ENCODE measurements at places on chromosomes 1 and 21.
A peak's percentile ranks its signal among the peaks of the same experiment; 100 is the strongest.

GRCh38 chr1:27589841-27590426, 14.0 kb downstream of the AHDC1 start:
- DNase-seq = no peak

DNA sequence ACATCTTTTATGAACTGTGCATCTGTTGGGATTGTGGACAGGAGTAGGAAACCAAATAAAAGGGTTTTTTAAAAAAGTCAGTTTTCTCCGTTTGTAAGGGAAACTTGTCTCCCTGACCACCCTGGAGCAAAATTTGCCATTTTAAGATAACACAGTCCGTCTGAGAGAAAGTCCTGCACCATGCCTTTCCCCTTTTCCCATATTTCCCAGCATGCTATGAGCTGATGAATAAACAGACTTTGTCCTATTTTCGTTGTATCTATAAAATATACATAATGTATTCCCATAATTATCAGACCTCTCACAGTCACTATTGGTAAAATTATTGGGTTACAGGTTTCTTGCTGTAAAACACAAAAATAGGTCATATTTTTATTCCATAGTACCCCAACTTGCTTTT, 1.7 kb upstream of the AKT3 start:
- DNase-seq = no peak

DNA sequence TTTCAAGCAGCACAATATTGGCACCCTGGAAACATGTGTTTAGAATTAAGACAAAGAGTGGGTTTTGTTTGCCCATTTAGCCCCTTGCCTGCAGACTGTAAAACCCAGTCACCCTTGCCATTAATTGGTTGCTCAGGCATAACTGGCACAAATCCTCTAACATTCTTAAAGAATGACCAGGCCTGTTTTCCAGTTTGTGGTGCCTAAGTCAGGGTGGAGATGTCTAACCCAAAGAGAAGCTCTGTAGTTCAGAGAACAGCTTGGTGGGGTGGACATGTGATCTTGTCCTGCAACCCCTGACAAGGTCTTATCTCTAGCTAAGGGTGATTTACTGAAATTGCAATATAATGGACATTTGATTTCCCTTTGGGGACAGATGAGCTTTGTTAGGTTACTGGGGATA, 8.8 kb upstream of the ANGPTL7 start:
- no peak for DNase-seq

- no peak for DNase-seq
These were observed 51.1 kb downstream of the ATF6 start for GRCh38 chr1:161817176-161817730.

- no peak for DNase-seq
These were observed 27.6 kb upstream of the CNN3 start for GRCh38 chr1:94954263-94955220.

GRCh38 chr1:24963099-24963872, 33.2 kb upstream of the RUNX3 start:
- no peak for DNase-seq

DNA sequence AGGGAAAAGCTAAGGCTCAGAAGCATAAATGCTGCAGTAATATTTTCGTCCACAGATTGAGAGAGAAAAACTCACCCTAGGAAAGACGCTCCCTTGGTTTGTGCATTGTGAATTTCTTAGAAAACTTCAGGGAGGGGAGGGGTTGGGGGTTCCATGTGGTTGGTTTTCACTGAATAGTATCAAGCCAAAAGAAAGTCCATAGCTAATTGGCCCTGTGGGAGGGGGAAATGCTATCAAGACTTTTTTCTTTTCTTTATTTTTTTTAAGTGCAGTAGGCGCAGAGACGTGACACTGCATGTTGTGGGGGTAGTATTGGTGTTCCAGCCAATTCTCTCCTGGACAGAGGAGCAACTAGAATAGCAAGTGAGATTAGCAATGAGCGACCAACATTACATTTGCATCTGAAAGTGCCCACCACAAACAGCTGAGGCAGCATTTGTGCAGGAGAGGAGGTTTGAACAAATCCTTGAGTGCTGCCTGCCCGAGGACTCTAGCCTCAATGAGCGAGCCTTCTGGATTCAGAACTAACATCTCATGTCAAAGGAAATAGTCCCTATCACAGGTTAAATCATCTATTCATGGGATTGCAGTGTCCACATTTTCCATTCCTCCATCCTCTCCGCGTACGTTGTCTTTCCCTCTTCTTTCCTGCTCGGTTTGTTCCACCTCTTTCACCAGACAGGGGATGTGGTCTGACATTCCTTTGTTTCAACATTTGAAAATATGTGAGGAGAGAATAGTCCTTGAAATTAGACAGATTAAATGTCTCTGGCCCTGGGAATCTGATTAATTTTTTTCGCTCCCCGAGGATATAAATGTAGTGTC, 118.0 kb upstream of the MARK1 start:
- no peak for DNase-seq

DNA sequence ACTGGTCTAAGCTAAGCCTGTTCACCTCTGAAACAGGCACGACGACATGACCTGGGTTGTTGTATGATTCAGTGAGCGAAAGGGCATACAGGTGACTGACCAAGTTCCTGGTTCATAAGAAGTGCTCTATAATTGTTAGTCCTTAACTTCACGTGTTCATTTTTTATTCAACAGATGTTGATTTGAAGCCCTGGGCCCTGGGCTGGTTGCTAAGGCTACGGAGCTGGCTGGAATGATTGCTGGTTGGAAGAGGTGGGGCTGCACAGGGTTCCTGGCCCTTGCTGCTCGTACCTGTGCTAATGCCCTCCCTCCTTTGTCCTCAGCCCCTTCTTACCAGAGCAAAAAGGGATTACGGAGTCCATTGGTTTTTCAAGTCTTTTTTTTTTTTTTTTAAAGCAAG, 111.3 kb upstream of the CSF3R start:
- DNase-seq = no peak

DNA sequence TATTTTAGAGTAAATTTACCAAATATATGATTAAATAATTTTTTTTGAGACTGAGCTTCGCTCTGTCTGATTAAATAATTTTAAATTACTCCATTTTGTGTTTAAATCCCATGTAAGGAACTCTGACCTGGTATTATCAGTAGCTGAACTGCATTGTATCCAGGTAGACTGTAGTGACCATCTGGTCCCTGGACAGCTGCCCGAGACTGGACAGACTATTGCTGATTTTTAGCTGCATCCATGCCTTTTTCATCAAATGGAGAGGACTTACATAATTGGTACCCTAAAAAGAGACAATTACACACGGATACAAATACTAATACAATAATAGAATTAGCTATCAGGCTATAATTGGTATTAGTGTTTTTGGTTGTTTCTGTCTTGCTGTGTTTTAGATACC, 20.6 kb downstream of the OLFM3 start:
- DNase-seq = no peak

GRCh38 chr1:166902279-166902678, 26.2 kb upstream of the TADA1 start:
- no peak for DNase-seq

DNA sequence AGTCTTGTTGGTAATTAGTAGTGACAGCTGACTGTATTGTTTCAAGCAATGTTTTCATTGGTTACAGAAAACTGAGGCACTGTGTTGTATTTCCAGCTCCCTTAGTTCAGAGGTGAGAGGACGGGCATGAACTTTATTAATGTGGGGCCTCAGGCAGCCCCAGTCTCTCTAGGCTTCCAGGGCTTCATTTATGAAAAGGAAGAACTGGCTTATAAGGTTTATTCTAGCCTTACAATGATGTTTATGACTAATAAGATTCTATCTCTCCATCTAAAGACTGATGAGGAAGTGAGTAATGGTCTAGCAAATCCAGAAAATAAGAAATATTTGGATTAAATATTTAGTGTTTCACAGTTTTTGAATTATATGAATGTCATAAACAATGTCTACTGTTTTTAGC, 41.5 kb downstream of the CBS start:
- no peak for DNase-seq

DNA sequence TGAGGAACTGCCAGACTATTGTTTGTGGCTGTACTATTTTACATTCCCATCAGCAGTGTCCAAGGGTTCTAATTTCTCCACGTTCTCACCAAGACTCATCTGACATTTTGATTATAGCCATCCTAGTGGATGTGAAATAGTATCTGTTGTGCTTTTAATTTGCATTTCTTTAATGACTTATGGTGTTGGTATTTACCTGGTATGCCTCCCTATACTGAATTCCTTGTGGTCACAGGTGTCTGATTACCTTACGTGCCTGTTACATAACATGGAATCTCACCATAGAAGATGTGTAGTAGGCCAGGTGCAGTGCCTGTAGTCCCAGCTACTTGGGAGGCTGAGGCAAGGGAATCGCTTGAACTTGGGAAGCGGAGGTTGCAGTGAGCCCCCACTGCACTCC, 13.5 kb downstream of the ZYG11A start:
- no peak for DNase-seq

GRCh38 chr21:35697321-35697808, 363.0 kb downstream of the SETD4 start:
- DNase-seq = no peak

DNA sequence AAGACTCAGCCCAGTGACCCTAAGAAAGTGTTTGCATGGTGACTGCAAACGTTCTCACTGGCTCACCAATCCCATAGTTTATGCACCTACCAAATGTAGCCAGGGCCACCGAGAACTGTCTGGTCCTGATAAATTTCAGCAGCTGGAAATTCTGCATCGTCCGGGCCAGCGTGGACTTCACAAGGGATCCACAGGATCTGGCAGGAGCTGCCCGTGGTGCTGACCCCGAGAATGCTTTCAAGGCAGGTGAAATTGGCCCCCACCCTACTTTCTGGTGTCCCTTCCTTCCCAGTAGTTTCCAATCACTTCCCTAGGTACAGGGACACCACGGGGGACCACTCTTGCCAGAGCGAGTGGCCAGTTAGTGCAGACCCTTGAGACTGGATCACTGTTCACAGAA, 26.2 kb downstream of the UBASH3A start:
- DNase-seq = no peak

DNA sequence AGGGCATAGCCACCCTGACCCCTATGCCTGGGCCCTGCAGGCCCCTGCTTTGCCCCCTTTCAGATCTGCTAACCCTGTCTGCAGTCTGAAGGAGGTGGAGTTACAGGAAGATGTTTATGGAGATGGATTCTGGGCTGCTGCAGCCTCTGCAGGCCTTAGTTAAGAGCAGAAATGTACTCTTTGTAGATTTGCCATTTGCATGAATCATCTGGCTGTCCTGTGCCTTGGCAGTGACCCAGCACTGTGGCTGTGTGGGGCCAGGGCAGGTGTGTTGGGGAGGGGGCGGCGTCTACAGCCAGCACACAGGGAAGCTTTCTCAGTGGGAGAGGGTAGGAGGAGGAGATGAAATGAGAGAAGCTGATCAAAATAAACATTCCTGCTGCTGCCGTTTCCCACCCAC, 867.3 kb downstream of the PLA2G4A start:
- no peak for DNase-seq

GRCh38 chr1:209710093-209710492, 5.4 kb downstream of the HSD11B1 start:
- DNase-seq = no peak

- peak; percentile 30 for DNase-seq
These were observed 850 bp downstream of the SESN2 start for GRCh38 chr1:28259934-28260802.

DNA sequence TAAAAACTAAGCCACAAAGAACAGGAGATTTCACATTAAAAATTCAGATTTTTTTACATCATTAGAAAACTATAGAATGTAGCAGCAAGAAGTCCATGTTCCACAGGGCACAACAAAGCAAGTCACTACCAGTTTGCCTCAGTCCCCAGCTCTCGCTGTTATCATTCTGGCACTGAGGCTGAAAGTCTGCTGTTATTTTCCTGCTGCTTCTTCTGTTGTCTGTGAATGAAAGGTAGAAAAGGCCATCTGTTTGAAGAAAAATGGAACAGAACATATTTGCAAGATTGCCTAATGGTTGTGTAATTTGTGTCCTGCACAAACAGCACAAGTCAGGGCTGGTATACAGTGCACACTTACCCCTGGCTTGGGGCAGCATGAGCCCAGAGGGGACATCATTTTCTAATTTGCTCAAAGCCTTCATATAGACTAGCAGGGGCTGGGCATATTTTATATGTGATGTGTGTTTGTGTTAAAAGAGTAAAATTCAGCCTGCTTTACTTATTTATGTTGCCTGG, 105.6 kb upstream of the COG2 start:
- DNase-seq = no peak

DNA sequence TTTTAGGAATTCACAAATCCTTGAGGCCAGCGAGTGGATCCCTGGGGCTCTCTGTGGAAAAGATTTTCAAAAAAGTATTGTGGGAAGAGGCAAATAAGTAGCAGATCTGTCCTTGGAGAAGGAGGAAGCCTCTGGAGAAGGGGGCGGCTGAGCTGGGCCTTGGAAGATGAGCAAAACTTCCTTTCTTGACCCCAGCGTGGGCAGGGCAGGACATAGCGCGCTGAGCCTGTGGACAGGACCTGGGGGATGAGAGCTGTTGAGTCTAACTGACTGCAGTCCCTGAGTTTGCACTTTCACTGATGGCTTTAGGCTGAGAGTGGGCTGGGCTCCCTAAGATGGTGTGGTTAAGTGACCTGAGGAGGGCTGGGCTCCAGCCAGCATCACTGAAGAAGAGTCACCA, 170.2 kb upstream of the GALNT2 start:
- no peak for DNase-seq

DNA sequence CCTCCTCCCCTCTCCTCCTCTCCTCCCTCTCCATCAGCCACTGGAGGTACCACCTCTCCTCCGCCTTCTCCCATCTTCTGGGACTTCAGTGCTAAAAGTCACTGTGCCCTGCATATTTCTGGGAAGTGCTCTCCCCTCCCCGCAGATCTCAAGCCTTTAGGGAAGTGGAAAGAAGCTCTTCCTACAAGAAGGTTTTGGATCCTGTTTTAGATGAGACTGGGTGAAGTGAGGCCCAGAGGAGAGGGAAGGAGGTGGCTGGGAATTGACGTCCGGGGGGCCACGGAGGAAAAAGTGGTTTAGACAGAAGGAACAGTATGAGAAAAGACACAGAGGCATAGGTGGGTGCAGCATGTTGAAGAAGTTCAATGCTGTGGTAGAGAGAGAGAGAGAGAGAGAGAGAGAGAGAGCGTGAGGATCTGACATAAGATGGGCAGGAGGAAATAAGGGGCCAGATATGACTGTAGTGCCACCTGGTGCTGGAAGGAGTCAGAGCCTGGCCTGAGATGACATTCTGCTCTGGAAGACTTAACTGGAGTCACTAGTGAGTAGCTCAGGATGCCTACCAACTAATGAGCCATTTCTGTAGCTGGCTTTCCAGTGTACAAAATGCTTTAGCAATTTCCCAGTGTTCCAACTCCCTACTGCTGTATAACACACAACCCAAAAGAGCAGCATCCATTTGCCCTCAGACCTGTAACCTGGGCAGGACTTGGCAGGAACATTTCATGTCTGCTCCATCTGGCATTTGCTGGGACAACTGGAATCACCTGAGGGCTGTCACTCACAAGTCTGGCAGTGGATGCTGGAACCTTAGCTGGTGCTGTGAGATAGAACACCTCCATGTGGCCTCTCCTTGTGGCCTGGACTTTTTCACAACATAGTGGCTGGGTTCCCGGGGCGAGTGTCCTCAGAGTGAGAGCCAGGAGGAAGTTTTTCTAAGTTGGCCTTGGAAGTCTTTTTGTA, 16.6 kb upstream of the ZSCAN20 start:
- no peak for DNase-seq

GRCh38 chr1:10374442-10374860, 24.4 kb upstream of the PGD start:
- no peak for DNase-seq

Data from stimulated activated CD4-positive, alpha-beta T cell treated with anti-CD3 and anti-CD28 coated beads, Interleukin-1b, Interleukin-23, amount 100 ng/mL, for 1 hour (primary cell).